Smooth muscle cell of the coronary artery (primary cell): ENCODE measurements at places on chromosomes 2 and 18. TPM values are rescaled to one million over a fixed set of nuclear protein-coding genes. Genes with fewer than 3 reads are reported as not detected.

Gene FNDC4
- total RNA-seq = 15.9 and 31.8 TPM in 2 replicates

Gene NTSR2
- not detected in 2 replicates for total RNA-seq

Gene AAMP
- total RNA-seq = 117 and 137 TPM in 2 replicates

Gene CABYR
- 2.0 and 3.4 TPM in 2 replicates for total RNA-seq

Gene CREG2
- total RNA-seq = under 0.01 TPM in 2 replicates

Gene DSC1
- total RNA-seq = not detected in 2 replicates

Gene ZRANB3
- total RNA-seq = 4.2 and 7.6 TPM in 2 replicates

Gene UPP2
- total RNA-seq = 0.23 TPM in 1 of 2 replicates, not detected in the other

Gene CFC1
- not detected in 2 replicates for total RNA-seq

Gene ASAP2
- 18.6 and 48.1 TPM in 2 replicates for total RNA-seq

Gene FAM161A
- 1.3 and 1.9 TPM in 2 replicates for total RNA-seq

Gene SLC14A1
- total RNA-seq = 4.4 and 225 TPM in 2 replicates

Gene LOXL3
- total RNA-seq = 25.5 and 62.8 TPM in 2 replicates

Gene CTAGE1
- total RNA-seq = 0.15 TPM in 1 of 2 replicates, not detected in the other

Gene DSEL
- 23.8 and 30.7 TPM in 2 replicates for total RNA-seq

Gene CNDP1
- not detected in 2 replicates for total RNA-seq

Gene ANO7
- total RNA-seq = 0.12 and 0.23 TPM in 2 replicates

Gene EPB41L3
- 0.68 and 157 TPM in 2 replicates for total RNA-seq

Gene RIT2
- not detected in 2 replicates for total RNA-seq

Gene ECEL1
- not detected in 2 replicates for total RNA-seq

Gene GPBAR1
- not detected in 2 replicates for total RNA-seq

Gene TSPYL6
- under 0.01 TPM in 1 of 2 replicates, not detected in the other for total RNA-seq

Gene CTNNA2
- under 0.01 TPM in 1 of 2 replicates, not detected in the other for total RNA-seq

Gene RND3
- total RNA-seq = 287 and 474 TPM in 2 replicates

Gene GAL3ST2
- 0.23 TPM in 1 of 2 replicates, not detected in the other for total RNA-seq

Gene HMSD
- total RNA-seq = not detected in 2 replicates

Gene RASGRP3
- 2.9 and 4.1 TPM in 2 replicates for total RNA-seq

Gene RPRM
- not detected in 2 replicates for total RNA-seq

Gene FAM110C
- under 0.01 TPM in 1 of 2 replicates, not detected in the other for total RNA-seq

Gene MROH2A
- 0.15 TPM in 1 of 2 replicates, not detected in the other for total RNA-seq

Gene NEU4
- not detected in 2 replicates for total RNA-seq

Gene GCG
- total RNA-seq = not detected in 2 replicates

Gene CTIF
- 20.6 and 36.8 TPM in 2 replicates for total RNA-seq

Gene MARCO
- total RNA-seq = not detected in 2 replicates

Gene WDPCP
- 8.3 and 9.0 TPM in 2 replicates for total RNA-seq

Gene DNAH6
- under 0.01 TPM in 1 of 2 replicates, not detected in the other for total RNA-seq

Gene RAD51AP2
- total RNA-seq = under 0.01 TPM in 1 of 2 replicates, not detected in the other

Gene PROM2
- total RNA-seq = 0.15 and 1.4 TPM in 2 replicates

Gene SNORC
- total RNA-seq = 0.59 and 0.83 TPM in 2 replicates

Gene IGFBP2
- 42.0 and 195 TPM in 2 replicates for total RNA-seq

Gene SCYGR4
- under 0.01 TPM in 1 of 2 replicates, not detected in the other for total RNA-seq

Gene UGT1A4
- not detected in 2 replicates for total RNA-seq

Gene CAPN13
- total RNA-seq = not detected in 2 replicates

Gene AMER3
- total RNA-seq = not detected in 2 replicates

Gene FN1
- total RNA-seq = 7,340 and 11,165 TPM in 2 replicates
